Epithelial cell of alveolus of lung (primary cell): ENCODE measurements at places on chromosomes 5 and 9. TPM values are rescaled to one million over a fixed set of nuclear protein-coding genes. Genes with fewer than 3 reads are reported as not detected.

Gene DOCK2
- 1.6 and 3.6 TPM in 2 replicates for total RNA-seq

Gene S1PR3
- 89.6 and 137 TPM in 2 replicates for total RNA-seq

Gene ANKH
- total RNA-seq: 7.3 and 22.6 TPM in 2 replicates

Gene REEP2
- total RNA-seq: 11.3 and 28.3 TPM in 2 replicates

Gene MARCOL
- total RNA-seq: not detected in 2 replicates
